NCI-H1417 treated with DMSO at 0.1 percent for 48 hours (cell line): ENCODE measurements at places on chromosomes 1 and 21.
A peak's percentile ranks its signal among the peaks of the same experiment; 100 is the strongest.

- DNase-seq: no peak
These were observed 174.7 kb downstream of the NRIP1 start for GRCh38 chr21:14890141-14890540.

GRCh38 chr1:119632103-119632490, 16.0 kb downstream of the ZNF697 start:
- DNase-seq: no peak

GRCh38 chr1:187588917-187589316, 760.2 kb downstream of the PLA2G4A start:
- no peak for DNase-seq

- no peak for DNase-seq
These were observed 30.8 kb upstream of the EPS8L3 start for GRCh38 chr1:109794319-109795132.

DNA sequence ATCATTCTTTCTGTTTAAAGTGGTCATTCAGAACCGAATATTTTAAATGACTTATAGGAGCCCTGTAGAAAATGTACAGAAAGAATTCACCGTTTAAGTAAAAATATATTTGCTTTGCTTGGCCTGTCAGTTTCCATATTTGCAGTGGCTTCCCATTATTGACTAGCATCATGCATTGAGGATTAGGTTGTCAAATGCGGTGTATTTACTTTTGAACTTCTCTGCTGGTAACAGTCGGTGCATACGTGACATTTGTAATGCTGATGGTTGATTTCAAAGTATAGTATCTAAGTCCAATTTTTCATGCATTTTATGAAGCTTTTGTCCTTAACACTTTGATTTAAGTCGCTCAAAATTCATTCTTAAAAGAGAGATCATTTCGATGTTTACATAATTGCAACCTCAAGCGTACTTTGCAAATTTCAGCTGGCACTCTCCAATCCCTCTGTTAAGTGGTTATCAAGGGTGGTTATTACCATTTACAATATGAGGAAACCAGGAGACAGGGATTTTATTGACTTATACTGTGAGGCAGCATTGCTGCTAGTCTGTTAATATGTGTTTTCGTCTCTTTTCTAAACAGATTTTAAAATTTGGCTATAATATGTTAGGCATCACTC, 201.6 kb downstream of the SDCCAG8 start:
- DNase-seq: peak; percentile 47

- DNase-seq: no peak
These were observed 2.2 kb downstream of the PGBD5 start for GRCh38 chr1:230423951-230424350.

- no peak for DNase-seq
These were observed 20.9 kb upstream of the ATP5PO start for GRCh38 chr21:33936301-33937038.

DNA sequence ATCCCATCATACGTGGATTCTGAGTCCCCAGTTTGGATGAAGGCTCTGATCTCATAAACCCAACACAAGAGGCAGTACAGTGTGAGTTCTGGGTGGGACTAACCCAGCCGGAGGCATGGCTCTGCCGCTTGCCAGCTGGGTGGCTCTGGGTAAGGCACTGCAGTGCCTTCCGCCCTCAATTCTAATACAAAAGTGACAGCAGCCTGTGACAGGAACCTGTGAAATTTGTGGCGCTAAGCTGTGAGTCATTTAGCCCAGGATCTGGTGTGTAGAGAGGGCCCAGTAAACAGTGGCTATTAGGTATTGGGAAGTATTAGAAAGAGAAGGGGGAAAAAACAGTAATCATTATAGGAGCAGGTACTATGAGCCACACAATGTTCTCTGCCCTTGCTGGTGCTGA, 23.3 kb downstream of the HSPG2 start:
- DNase-seq: no peak

DNA sequence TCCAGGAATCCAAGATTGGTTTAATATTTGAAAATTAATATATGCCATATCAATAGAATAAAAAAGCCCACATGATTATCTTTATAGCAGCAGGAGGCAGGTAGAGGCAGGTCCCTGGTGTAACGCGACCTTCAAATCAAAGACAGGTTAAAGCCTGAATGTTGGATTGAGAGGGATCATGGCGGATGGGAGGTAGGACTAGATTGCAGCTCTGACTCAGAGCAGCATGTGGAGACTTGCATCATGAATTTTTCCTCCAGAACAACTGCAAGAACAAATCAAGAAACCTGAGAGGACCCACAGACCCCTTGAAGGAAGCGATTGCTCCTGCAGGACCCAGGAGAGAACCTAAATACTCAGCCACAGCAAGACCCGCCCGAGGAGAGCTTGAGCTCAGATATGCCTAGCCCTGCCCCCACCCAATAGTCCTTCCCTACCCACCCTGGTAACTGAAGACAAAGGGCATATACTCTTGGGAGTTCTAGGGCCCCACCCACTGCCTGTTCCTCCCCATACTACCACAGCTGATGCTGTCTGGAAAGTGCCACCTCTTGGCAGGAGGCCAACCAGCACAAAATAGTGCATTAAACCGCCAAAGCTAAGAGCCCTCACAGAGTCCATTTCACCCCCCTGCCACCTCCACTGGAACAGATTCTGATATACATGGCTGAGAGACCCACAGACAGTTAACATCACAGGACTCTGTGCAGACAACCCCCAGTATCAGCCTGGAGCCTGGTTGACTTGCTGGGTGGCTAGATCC, 19.5 kb downstream of the S100B start:
- no peak for DNase-seq

- DNase-seq: no peak
These were observed 29.6 kb upstream of the CADM3 start for GRCh38 chr1:159141584-159142390.

DNA sequence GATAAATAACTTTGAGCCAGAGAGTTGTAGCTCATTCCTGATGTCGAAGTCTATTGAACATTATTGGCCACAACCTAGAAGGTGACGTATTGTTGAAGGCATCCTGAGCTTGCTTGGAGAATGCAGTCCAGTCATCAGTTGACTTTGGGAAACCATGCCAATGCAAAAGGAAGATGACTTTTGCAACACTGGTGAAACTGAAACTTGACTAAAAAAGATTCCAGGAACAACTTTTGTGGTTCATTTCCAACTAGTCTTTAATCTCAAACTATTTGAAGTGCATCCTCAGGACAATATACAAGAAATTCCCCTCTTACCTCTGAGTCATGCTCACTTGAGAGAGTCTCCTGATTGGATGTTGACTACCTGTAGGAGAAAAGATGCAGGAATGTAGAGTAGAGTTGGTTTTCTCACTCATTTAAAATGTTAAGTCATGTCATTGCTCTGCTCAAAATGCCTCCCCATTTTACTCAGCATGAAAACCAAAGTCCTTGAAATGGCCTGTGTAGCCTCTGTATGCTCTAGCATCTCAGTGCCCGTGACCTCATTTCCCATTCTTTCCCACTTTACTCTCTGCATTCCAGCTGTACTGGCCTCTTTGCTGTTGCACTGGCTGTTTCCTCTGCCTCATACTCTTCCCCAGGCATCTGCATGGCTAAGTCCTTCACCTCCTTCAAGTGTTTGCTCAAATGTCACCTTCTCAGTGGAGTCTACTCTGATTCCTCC, 24.4 kb upstream of the LEPR start:
- DNase-seq: no peak

DNA sequence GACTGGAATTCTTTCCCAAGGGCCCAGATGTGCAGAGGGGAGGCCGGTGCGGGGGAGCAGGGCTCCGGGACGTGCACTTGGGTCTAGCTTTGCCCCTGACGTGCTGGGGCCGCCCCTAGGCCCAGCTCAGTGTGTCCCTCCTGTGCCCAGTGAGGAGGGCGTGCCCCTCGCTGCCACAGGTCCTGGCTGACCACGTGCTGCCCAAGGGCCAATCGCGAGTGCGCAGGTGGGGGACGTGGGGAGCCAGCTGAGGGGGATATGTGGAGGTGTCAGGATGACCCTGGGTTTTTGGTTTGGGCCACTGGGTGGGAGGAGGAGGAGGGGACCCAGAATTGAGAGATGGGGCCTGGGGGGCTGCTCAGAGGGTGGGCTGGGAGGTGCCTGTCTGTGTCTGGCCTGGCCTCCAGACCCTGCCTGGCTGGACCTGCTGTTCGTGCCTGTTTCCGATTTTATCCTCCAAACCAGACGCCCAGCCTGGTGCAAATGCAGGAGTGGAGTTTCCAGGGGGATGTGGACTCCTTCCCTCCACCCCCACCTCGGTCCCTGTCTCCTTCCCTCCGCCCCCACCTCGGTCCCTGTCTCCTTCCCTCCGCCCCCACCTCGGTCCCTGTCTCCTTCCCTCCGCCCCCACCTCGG, 6.1 kb upstream of the RNF223 start:
- no peak for DNase-seq

DNA sequence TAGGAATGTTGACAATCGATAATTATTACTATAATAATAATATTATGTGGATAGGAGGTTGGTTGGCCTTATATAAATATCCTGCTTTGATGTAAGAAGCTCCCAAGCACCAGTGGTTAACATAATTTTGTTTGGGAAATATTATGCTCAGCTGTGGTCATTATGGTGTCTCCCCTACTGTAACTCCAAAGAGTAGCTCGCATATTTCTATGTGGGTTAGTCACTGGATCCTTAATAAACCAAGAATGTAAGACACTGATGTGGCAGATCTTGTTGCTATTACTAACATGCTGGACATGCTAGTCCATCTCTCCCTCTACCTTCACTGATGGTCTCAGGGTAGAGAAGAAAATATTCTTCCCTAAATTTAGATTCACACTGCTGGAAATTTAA, 79.2 kb upstream of the RALGPS2 start:
- DNase-seq: no peak

DNA sequence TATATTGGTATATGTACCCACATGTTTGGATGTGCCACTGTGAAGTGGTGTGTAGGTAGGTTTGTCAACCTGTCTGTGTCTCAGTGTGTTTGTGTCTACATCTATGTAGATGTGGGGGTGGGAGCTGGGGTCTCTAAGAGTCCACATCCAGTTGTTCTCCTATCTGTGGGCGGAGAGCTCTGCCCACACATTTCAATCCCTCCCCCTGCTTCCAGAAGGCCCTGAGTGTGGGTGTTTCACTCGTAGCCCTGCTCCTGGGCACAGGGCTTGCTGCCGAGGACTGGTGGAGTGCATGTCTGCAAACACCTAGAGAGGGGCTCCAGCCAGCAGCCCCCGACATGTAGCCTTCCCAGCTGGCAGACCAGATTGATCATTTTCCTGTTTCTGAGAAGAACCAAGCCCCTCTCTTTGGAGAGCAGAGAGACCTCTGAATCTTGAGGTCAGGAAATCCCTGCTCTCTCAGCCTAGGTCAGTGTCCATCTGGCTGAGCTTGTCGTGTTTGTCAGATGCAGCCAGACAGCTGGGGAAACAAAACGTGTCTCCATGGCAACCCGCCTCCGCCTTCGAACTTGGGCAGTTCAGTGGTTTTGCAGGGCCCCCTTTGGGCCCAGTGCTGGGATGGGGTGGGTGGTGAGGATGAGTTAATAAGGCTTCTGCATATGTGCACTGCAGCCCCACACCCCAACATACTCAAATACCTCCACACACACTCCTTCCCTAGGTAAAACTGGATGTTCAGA, 31.2 kb upstream of the SYNC start:
- no peak for DNase-seq

DNA sequence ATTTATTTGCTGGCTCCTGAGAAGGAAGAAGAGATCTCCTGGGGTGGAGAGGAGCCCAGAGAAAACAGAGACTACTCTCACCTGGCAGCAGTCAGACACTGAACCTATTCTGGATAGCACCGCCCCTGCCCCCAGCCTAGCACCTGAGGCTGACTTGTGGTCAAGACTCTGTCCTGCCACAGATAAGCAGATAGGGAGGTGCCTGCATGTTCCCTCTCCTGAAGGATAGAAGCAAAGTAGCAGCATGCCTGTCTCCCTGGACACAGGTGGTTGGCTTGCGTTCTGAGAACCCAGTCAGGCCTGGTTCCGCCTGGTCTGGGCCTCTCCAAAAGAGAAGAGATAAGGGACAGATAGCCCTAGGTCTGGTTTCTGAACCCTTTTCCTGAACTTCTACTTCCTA, 1.3 kb upstream of the EFNA3 start:
- DNase-seq: no peak

- no peak for DNase-seq
These were observed 2.9 kb downstream of the JAK1 start for GRCh38 chr1:64963466-64963865.

GRCh38 chr1:30511563-30511962, 211.8 kb downstream of the MATN1 start:
- DNase-seq: no peak

GRCh38 chr1:197910120-197910991, 6.8 kb upstream of the LHX9 start:
- DNase-seq: no peak

GRCh38 chr21:46347203-46347550, 23.2 kb downstream of the PCNT start:
- DNase-seq: no peak

DNA sequence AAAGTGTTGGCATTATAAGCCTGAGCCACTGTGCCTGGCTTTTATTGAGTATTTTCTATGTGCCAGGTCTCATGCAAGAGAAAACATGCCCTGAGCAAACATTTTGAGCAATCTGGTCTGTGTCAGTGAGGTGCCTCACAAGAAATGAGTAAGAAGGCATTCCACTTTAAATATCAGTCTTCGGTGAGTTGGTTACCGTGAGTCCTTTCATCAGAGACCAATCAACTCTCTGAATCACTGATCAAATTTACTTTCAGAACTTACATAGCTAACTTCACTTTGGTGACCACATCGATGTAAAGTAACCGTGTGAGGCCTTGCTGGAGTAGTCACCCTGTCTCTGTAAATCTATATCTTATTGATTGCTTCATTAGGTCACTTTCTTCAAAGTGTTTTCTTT, 14.3 kb upstream of the DDX59 start:
- no peak for DNase-seq

DNA sequence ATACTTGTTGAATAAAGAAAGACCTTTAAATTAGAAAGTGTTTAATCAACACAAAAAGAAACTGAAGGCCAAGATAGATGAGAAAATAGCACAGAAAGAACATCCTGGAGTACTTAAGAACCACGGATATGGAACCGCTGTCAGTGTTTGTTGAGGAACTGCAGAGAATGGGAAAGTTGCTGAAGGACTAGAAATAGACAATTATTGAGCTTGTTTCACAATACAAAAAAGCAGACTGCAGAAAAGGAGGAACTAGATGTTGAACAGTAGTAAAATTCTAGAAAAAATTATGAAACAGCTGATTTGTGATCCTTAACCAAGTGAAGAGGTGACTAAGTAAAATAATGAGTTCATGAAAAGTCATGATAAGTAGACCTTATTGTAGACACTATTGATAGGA, 29.7 kb downstream of the MYSM1 start:
- no peak for DNase-seq

DNA sequence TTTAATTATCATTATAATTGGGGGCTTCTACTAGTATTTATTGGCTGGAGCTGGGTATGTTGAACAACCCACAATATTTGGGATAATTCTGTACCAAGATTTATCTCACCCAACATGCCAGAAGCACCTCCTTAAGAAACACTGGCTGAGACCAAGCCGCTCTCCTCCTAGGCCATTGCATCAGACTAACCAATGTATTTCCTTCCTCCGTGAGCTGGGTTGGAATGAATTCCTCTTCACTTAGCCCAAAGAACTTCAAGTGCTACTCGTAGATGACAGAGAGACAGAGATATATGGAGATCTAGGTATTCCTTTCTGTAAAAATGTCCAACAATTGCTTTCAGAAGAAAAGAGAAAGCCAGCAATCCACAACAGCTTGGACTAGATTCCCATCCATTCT, 87.2 kb upstream of the ETS2 start:
- DNase-seq: no peak

GRCh38 chr21:33751120-33751519, 108.8 kb downstream of the ITSN1 start:
- DNase-seq: no peak
